ENCODE measurements at places on chromosomes 1 and 21.
A peak's percentile ranks its signal among the peaks of the same experiment; 100 is the strongest.

DNA sequence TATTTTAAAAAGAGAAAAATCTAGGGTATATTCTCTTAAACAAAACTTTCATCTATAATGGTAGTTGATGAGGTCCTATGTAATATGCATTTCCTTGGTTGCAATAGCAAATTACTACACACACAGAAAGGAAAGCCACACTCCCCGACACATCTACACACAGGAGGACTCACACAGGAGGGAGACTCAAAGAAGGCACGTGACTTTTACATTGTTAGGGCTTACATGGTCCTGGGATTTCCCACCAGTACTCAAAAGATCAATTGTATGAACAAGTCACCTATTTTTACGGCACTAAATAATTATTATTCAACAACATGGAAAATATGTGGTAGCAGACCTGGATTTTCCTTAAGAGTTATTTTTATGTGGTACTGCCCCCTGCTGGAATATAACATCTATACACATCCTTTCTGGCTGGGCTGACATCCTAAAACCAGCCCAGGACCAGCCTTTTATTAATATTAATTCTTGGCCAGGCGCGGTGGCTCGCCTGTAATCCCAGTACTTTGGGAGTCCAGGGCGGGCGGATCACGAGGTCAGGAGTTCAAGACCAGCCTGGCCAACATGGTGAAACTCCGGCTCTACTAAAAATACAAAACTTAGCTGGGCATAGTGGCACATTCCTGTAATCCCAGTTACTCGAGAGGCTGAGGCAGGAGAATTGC lies 33.9 kb upstream of the LGALS8 start:
- DNase-seq: no peak

- no peak for DNase-seq
Observed at GRCh38 chr21:29208044-29208681, 77.7 kb downstream of the MAP3K7CL start.

DNA sequence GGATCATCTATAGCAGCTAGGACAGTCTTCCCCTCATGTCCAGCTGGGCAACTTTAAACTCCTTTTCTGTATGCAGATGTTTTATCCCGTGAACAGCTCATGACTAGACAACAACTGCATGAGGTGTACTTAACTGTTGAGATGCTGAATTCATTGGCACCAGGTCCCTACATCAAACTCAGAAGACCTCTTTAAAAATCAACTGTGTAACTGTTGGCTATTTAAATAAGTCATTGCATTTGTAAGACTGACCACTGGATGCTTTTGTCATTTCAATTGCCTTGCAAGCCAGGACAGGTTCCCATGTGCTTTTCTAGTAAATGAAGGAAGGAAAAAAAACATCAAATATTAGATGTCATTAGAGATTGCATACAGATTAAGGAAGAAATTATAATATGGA lies 28.3 kb upstream of the GORAB start:
- DNase-seq: no peak

- no peak for DNase-seq
Observed at GRCh38 chr1:14320518-14320917, 278.0 kb upstream of the KAZN start.

DNA sequence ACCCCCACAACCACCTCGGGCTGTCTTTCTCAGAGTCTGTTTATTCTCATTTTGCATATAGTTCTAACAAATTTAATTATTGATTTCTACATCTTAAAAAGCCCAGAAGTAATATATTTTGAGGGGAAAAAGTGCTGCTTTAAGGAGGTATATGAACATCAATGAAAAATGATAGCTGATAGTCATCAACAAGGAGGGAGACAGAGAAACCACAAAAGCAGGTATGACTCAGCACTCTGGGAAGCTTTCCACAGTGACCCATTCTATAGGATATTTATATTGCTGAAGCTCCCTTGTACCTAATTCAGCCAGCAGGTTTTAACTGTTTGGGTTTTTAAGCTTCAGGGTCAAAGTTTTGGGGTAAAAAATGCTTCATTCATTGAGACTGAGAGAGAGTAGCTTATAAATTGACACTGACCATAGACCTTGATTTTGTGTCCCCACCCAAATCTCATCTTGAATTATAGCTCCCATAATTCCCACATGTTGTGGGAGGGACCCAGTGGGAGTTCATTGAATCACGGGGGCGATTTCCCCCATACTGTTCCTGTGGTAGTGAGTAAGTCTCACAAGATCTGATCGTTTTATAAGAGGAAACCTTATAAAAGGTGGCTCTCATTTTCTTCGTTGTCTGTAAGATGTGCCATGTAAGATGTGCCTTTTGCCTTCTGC lies 27.4 kb downstream of the VANGL1 start:
- no peak for DNase-seq

DNA sequence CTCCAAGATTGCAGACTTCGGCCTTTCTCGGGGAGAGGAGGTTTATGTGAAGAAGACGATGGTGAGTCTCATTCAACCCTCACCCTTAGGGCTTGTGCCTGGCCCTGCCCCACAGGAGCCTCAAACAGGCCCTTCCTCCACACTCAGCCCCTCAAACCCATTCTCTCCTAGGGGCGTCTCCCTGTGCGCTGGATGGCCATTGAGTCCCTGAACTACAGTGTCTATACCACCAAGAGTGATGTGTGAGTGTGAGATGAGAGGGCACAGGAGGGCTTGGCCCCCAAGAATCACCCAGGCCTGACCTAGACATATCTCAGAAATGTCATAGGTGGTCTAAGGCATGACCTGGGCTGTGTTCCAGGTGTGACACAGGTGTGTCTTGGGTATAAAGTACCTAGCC lies 18.3 kb upstream of the MPL start:
- no peak for DNase-seq

GRCh38 chr1:219773775-219774174 lies 154.6 kb downstream of the SLC30A10 start:
- DNase-seq: no peak

- no peak for DNase-seq
Observed at GRCh38 chr1:218209351-218209861, 75.7 kb upstream of the RRP15 start.

DNA sequence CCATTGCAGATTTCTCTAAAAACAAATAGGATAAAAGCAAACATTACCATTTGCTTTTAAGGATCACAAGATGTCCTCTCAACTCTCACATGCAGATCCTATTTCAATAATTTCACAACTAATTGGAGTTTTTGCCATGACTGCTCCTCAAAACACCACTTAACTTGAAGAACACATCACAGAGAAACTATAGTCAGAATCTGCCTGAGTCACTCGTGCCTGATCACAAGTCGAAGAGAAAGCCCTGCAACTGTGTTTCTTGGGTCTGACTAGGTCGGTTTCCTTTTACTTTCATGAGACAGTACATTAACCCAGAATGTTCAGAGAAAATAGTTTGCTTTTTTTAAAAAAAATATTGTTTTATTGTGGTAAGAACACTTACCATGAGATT lies 46.3 kb upstream of the SMYD2 start:
- DNase-seq: no peak

DNA sequence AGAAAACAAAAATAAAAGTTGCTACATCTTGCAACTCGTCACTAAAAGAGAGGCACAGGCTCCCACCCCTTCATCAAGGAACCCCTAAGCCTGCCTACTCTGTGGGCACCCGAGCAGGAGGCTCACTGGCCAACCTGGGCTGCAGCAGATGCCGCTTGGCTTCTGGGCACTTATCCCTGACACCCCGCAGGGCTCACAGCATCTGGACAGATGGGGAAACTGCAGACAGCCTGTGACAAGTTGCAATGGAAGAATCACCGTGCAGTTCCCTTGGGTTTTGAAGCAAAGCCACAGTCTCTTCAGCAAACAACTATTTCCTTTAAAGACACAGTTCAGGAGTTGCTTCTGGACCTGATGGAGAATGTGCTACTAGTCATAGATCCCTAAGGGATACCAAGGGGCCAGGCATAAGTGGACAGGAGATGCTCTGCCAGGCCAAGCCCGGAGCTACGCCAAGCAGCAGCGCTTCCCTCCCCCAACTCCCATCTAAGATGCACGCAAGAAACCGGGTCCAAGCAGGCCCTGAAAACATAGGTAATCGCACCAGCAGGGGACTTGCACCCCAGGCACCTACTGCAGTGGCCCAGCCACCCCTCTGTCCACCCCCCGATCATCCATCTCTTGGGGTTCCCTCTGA lies 170.6 kb downstream of the NPHP4 start:
- no peak for DNase-seq

DNA sequence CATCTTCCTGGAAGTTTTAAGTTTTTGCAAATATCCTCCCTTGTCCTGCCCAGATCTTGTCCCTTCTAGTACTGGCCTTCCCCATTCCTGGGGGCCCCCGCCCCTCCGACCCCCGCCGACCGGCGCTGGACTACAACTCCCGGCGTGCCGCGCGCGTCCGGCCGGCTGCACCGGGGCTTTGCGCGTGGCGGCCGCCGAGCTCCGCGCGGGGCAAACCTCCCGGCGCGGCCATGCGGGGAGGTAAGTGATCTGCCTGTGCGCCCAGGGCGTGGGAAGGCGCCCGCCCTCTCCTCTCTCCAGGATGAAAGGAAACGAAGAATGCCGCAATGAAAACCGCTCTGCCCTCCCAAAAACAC lies 3.2 kb upstream of the SAMD13 start:
- no peak for DNase-seq

DNA sequence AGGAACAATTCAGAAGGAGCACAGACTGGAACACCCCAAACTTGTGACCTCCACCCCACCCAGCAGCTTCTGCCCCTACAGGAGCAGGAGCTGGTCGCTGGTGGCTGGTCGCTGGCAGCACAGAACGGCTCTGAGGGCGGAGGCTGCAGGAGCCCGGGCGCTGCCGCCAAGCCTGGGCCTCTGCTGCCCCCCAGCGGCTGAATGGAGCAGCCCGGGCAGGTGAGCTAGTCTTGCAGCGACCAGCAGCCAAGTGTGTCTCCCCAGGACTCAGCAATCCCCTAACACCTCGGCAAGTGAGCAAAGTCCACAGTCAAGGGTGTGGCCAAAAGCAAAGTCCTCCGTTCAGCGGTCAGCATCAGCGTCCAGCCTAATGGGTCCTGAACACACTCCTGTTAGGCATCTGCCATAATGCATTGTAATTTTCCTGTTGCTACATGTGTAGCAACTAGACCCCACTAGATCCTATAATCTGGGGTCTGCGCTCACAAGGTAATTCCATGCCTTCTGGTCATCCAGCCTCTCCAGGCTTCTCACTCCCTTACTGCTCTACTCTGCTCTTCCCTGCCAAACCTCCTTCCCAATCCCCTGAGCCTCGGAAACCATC lies 12.1 kb upstream of the GJB5 start:
- DNase-seq: peak; percentile 55
